Activated naive CD4-positive, alpha-beta T cell treated with anti-CD3 and anti-CD28 coated beads for 36 hours (primary cell): ENCODE measurements at places on chromosomes 5 and 9. TPM values are rescaled to one million over a fixed set of nuclear protein-coding genes. Genes with fewer than 3 reads are reported as not detected.

The EXOSC3 gene
- total RNA-seq = 99.7 TPM

The LCN12 gene
- total RNA-seq = 1.9 TPM

GRCh38 chr5:39755452-39755851 lies 330.7 kb upstream of the DAB2 start:
- DNase-seq = no peak
- no peak overlapping the region for H3K4me3 ChIP-seq
- no peak overlapping the region for H3K27ac ChIP-seq
- H3K4me1 ChIP-seq = no peaks in the 10 kb centered on the region
- H3K36me3 ChIP-seq = no peaks in the 10 kb centered on the region
- peaks cover 2% of the 10 kb centered on the region for H3K27me3 ChIP-seq

GRCh38 chr5:124180875-124181461 lies 565.5 kb downstream of the ZNF608 start:
- no peak for DNase-seq
- no peak overlapping the region for H3K27ac ChIP-seq
- H3K36me3 ChIP-seq = no peaks in the 10 kb centered on the region

DNA sequence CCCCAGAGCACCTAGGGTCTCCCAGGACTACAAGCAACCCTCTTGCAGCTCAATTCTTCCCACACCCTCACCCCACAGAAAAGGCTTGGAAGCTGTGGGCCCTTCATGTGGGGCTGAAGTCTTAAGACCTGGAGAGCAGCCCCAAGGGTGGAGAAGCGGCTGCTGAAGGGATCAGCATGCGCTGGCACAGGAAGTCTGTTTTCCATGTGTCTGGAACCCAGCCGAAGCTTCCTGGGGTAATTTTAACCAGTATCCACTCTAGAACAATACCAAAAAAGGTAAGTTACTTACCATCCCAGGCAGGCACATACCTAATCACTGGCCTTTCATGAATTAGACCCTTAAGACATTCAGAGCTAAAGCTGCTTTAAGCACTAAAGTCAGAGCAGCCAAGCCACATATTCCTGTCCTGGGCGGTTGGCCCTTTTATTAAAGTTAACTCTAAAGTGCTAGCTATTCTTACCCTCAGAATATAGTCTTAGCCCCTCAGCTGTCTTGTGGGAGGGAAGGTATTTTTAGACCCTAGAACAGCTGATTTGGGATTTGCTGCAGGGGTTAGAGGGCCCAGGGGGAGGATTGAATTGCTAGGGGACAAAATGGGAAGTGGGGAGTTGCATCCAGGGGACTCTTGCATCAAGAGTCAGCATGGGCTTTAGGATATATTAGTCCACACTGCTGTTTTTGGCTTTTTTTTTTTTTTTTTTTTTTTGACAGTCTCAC lies 6.9 kb downstream of the IL17B start:
- no peak overlapping the region for H3K4me3 ChIP-seq
- peaks cover 6% of the 10 kb centered on the region for H3K36me3 ChIP-seq
- H3K4me1 ChIP-seq = peaks cover 8% of the 10 kb centered on the region
- no peaks in the 10 kb centered on the region for H3K27me3 ChIP-seq
- H3K27ac ChIP-seq = no peak overlapping the region

DNA sequence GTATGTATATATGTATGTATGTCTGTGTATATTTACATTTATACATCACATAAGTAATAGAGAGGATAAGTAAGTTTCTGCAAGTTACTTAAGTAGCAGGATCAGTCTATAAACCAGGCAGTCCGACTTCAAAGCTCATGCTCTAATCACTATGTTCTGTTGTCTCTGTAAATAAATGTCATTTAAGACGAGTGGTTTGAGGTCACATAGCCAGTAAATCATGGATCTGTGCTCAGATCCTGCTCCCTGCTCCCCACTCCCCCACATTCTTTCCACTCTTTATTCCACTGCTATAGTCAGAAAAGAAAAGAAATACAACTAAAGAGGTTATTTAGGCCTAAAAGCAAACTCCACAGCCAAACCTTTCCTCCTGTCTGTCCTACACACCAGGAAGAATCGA lies 90.4 kb downstream of the SERINC5 start:
- peak overlapping the region; percentile 25 for H3K27ac ChIP-seq
- H3K4me3 ChIP-seq = no peak overlapping the region
- H3K4me1 ChIP-seq = peaks cover 50% of the 10 kb centered on the region
- no peaks in the 10 kb centered on the region for H3K27me3 ChIP-seq
- peaks cover 46% of the 10 kb centered on the region for H3K36me3 ChIP-seq

The N4BP3 gene
- 1.6 TPM for total RNA-seq

DNA sequence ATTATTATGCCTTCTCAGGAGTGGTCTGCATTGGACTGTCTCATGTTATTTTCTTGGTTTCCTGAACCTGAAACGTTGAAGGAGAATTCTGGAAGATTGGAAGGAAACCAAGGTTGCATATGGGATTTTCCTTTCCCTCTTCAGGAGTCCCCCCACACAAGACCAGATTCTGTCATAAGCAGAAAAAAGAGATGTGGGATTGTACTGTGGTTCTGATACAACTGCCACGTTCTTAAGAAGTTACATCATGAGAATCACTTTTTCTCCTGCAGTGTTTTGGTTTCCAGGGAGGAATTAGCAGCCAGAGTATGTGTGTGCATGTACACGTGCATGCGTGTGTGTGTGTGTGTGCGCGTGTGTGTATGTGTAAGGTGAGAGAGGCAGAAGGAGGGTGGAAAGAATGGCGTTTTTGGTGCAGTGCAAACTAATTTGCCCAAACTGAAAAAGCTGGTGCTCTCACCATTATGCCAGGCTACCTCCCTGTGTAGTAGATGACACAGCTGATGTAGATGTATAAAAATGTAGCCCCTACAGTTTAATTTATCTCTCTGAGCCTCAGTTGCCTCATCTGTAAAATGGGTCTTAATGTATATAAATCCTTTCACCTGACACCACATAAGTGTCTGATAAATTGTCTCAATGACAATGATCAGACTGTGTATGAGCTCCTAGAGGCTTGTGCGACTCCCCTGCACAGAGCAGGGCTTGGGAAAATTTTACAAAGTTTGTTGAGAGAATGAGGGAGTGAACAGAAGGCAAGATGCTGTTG lies 38.6 kb downstream of the RALGPS1 start:
- peaks cover 2% of the 10 kb centered on the region for H3K27me3 ChIP-seq
- H3K27ac ChIP-seq = no peak overlapping the region
- no peaks in the 10 kb centered on the region for H3K4me1 ChIP-seq
- no peak overlapping the region for H3K4me3 ChIP-seq
- DNase-seq = no peak

The UTP15 gene
- total RNA-seq = 25.3 TPM

DNA sequence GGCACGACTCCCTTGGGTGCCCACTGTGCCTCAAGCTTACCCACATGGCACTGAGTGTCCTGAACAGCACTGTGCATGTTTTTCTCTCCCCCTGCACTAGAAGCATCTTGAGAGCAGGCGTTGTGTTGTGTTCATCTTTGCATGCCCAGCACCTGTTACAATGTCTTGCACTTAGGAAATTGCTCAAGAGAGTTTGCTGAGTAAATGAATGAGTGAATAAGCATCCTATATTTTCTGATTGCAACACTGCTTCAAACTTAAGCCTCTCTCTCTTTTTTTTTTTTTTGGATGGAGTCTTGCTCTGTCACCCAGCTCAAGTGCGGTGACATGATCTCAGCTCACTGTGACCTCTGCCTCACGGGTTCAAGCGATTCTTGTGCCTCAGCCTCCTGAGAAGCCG lies 94.5 kb downstream of the LMNB1 start:
- H3K36me3 ChIP-seq = peaks cover 3% of the 10 kb centered on the region
- DNase-seq = no peak
- H3K27me3 ChIP-seq = no peaks in the 10 kb centered on the region
- H3K4me3 ChIP-seq = no peak overlapping the region
